Sigmoid colon (tissue), 7 donors: ENCODE measurements at places on chromosomes 5 and 9. TPM values are rescaled to one million over a fixed set of nuclear protein-coding genes. Genes with fewer than 3 reads are reported as not detected.
A peak's percentile ranks its signal among the peaks of the same experiment; 100 is the strongest.

Gene SHC3
- polyA plus RNA-seq, result not detected

DNA sequence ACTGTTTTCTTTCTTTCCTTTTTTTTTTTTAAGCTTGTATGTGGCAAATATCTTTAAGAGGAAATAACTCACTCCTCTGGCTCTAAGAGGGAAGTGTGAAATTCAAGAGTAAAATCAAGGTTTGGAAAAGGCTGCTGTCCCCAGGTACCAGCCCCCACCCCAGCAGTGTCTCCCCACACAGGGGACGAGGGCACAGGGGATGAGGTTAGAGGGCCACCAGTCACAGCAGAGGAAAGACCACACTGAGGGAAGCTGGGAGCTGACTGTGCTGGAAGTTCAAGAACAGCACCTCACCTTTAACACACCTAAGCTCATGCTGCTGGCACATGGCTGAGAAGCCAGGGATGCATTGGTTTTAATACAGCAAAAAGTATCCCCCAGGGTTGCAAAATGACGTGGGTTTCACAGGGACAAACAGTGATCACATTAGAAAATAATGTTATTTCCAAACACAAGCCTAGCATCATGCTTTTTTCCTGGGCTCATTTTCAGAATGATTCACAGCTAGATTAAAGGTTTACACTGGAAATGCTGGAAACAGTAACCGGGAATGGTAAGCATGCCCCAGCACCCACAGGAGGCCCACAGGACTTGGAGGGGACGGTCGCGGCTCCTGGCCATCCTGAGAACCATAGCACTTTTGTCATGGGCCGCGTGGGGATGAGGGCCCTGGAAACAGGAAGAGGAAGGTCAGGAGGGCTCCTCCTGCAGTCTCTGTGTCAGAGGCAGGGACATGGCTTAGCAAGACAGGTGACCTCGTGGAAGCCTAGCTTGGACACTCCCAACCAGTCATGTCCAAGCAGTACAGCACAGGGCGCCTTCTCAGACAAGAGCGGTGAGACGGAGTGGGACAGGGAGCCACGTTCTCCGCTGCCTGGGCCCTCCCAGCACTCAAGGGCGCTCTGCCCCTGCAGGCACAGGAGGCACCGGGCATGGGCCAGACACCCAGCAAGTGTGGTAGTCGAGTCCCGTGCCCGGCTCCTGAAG, 6.9 kb downstream of the LPCAT1 start:
- H3K4me3 ChIP-seq, result no peak overlapping the region
- no peak overlapping the region for H3K27ac ChIP-seq
- no peaks in the 10 kb centered on the region for H3K27me3 ChIP-seq
- H3K36me3 ChIP-seq, result peaks cover 36% of the 10 kb centered on the region
- peak; percentile 54 for DNase-seq

- no peak overlapping the region for H3K4me3 ChIP-seq
- H3K27me3 ChIP-seq, result no peaks in the 10 kb centered on the region
- no peak overlapping the region for H3K27ac ChIP-seq
- no peaks in the 10 kb centered on the region for H3K4me1 ChIP-seq
- no peaks in the 10 kb centered on the region for H3K36me3 ChIP-seq
These were observed 110.8 kb downstream of the PAPPA start for GRCh38 chr9:116264361-116264760.

- H3K27ac ChIP-seq, result no peak overlapping the region
- H3K4me3 ChIP-seq, result no peak overlapping the region
- no peaks in the 10 kb centered on the region for H3K27me3 ChIP-seq
- no peaks in the 10 kb centered on the region for H3K4me1 ChIP-seq
These were observed 367.8 kb downstream of the IRX2 start for GRCh38 chr5:2383698-2384065.
